ENCODE measurements at places on chromosomes 12 and 14.

- no peak for DNase-seq
These were observed 1.0 kb upstream of the TIMELESS start for GRCh38 chr12:56450241-56450640.

DNA sequence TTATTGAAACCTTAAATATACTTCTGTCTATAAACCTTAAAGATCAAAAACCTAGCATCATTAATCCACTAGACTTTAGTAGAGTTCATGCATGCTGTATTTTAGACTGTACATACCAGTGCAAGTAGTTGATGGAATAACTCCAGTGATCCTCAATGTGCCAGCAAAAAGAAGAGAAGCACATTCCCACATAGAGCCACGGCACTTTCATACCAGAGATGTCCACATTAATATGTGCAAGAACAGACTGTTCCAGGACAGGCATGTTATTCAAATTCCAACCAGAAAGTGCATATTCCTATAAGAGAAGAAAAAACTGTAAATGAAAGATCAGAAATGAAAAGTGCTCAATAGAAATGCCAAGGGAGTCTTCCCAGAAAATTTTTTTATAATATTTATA lies 55.0 kb downstream of the KDM5A start:
- DNase-seq, result no peak

GRCh38 chr12:109458086-109458485 lies 19.0 kb downstream of the KCTD10 start:
- DNase-seq, result no peak

- no peak for DNase-seq
These were observed 77.0 kb downstream of the CATSPERB start for GRCh38 chr14:91654836-91655235.
